ENCODE measurements at places on chromosomes 2 and 18.

DNA sequence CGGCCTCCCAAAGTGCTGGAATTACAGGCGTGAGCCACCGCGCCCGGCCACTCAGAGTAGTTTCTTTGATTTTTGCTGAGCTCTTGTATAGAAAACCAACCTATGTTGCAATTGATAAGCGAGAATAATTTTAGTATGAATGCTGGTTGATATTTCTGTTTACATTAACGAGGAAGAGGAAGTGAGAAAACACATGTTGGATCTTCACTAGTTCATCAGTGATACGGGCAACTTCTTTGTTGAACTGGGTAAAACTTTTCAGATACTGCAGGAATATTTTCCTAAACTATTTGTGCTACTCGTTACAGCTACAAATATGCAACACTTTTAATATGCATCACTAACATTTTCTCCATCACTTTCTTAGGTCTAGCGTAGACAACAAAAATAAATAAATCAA lies 67.9 kb upstream of the SLC25A52 start:
- DNase-seq: no peak

GRCh38 chr2:44168681-44169154 lies at the start of gene PPM1B:
Gene PPM1B (plus strand): TSS chr2:44168875. CDS start chr2:44201200, 32,325 bp downstream.
- DNase-seq: peak; percentile 91

- no peak for DNase-seq
Observed at GRCh38 chr18:45191795-45192194, 423.5 kb upstream of the SLC14A2 start.

GRCh38 chr2:28095622-28096021 lies 205.1 kb downstream of the BABAM2 start:
- DNase-seq: no peak

DNA sequence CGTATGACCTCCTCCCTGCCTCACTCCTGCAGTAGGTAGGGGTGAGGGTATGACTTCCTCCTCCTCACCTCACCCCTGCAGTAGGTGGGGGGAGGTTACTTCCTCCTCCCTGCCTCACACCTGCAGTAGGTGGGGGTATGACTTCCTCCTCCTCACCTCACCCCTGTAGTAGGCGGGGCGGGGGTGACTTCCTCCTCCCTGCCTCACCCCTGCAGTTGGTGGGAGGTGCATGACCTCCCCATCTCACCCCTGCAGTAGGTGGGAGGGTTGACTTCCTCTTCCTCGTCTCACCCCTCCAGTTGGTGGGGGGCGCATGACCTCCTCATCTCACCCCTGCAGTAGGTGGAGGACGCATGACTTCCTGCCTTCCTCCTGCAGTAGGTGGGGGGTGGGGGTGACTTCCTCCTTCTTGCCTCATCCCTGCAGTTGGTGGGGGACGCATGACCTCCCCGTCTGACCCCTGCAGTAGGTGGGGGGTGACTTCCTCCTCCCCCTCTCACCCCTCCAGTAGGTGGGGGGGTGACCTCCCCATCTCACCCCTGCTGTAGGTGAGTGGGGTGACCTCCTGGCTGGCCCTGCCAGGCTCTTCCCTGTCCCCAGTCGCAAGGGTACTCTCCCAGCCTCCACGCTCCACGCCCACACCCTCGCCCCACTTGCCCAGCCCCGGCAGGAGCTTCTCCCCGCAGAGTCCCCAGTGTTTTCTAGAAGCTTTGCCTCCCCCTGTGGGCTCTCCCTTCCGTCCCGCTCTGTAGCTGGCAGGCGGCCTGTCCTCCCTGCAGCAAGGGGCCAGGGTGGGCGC lies 39.3 kb downstream of the TSHZ1 start:
- DNase-seq: no peak

GRCh38 chr2:147331790-147332419 lies 512.9 kb upstream of the ACVR2A start:
- DNase-seq: no peak

DNA sequence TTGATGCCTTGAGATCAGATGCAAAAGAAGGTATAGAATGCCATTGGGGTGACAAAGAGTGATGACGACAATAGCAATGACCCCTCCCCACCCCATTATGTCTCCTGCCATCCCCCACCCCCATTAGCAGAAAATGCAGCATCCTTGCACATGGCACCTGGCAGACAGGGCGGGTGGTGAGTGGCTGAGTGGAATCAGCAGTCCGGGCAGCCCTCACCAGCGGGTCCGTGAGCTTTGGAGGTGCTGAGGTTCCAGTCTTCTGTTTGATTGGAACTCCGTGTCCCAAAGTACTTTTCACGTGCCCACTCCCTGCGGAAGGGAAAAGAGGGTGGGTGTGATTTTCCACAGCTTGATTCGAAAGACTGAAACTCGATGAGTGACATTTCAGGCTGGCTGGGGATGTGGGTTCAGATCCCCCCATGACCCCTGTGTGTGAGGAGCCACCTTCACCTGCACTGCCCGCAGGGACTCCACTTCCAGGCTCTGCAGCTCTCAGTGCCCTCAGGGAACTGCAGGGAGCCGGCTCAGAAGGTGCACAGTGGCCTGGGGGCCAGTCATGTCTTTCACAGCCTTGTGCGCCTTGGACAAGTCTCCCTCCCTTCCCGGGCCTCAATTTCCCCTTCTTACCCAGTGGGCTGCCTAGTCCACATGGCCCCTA lies 130.9 kb downstream of the GLI2 start:
- no peak for DNase-seq

DNA sequence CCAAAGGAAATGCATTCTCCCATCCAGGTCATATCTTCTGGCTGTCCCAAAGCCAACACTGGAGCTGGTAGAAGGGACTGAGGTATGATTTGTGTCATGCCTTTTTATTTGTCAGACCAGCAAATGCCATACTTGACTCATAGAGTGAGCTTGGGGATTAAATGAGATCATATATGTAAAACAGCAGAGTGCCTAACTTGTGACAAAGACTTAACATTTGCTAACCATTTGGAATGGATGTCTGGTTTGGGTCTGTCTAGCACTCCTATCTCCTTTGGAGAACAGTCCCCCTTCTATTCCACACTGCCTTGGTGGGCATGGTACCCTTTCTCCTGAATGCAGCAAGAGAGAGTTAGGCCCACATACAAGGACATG lies 128.5 kb upstream of the LGALSL start:
- no peak for DNase-seq

- no peak for DNase-seq
Observed at GRCh38 chr2:224334726-224335125, 67.2 kb downstream of the FAM124B start.

GRCh38 chr2:157443795-157444640 lies at the start of gene CYTIP:
Gene CYTIP (minus strand): TSS chr2:157444089. CDS start chr2:157444020, 69 bp downstream.
- peak; percentile 89 for DNase-seq

GRCh38 chr2:201235860-201236811 lies 24.2 kb upstream of the CASP8 start:
- DNase-seq: peak; percentile 50

DNA sequence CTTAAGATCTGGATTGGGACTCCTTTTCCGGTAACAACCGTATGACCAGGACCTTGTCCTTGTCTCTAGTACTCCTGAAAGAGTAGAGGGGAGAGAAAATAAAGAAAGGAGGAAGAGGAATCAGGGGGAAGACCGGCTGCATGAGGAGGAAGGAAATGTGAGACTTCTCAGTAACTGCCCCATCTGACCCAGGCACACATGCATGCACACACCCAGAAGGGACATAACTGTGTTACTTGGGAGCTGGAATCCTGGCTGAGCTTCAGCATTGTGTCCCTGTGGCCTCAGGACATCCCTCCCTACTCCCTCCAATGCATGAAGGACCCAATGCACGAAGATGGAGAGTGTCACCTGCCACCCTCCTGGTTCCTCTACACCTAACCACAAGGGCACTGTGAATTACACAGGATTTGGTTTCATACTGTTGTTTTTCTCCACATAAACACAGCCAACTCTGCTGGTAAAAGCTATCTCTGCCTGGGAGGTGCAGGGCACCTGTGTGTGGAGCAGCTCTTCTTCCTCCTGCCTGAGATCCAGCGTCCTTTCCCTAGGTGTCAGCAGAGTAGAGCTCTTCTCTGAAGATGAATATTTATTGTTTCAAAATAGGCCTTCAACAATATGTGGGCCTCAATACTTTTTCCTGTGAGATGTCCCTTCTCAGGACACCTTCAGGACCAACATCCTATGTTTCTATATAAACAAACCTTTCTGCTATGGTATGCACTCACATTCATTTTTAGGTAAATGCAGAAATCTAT lies 574.1 kb upstream of the ID2 start:
- no peak for DNase-seq

DNA sequence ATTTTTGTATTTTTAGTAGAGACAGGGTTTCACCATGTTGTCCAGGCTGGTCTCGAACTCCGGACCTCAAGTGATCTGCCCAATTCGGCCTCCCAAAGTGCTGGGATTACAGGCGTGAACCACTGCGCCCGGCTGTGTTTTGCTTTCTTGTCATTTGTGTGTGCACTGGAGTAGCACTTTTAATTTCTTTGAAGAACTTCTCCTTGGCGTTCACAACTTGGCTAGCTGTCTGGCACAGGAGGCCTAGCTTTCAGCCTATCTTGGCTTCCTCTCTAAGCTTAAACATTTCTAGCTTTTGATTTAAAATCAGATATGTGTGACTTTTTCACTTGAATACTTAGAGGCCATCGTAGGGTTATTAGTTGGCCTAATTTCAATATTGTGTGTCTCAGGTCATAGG lies 93.0 kb downstream of the COMMD1 start:
- no peak for DNase-seq

DNA sequence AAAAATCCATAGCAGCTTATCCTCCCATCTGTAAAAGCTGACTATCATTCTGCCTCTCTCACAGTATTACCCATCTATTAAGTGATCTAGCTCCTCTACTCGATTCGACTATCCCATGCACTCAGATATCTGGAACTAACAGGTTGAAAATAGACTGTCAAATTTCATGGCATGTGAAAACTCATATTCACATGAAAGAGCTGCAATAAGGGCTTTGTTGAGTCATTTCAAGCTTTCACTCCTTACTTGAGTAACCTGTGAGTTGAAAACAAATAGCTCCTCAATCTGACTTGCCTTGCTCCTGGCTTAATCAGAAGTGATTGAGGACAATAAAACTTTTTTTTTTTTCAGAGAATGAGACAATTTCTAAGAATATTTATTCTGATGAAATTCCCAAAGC lies 192.4 kb upstream of the ERBB4 start:
- no peak for DNase-seq

DNA sequence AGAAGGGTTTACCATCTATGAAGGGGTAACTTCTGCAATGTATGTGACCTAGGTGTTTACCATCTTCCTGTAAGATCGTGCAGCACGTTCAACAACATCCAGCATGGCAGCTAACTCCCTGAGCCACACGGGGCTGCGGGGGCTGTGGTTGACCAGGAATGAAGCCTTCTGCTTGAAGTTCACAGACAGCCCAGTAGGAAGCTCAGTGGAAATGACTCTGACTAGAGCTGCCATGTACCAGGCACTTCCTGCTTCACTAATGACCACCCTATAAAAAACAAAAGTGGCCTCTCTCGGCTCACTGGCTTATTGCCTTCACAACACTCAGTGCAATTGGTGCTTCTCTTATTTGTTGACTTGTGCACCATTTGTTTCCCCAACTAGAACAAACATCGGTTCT lies 99.7 kb upstream of the SMAD7 start:
- no peak for DNase-seq

GRCh38 chr2:235658351-235659174 lies 164.7 kb downstream of the AGAP1 start:
- DNase-seq: no peak

DNA sequence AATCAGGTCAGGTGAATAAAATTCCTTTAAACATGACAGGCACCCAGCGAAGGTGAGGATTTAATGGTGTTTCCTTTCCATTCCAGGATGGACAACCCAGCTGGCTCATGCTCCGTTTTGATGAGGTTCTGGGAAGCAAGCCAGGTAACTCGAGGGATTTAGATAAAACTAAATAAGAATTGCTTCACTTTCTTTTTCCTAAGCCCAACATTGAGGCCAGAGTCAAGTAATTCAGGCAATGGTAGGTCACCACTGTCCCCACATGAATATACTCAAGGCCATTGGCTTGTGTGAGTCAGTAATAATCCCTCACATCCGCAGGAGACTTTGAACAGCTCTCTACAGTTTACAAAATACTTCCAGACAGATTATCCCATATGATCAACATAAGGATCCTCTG lies 16.2 kb upstream of the LRATD1 start:
- no peak for DNase-seq

GRCh38 chr18:61893309-61893970 lies 633 bp upstream of the RNF152 start:
- no peak for DNase-seq

DNA sequence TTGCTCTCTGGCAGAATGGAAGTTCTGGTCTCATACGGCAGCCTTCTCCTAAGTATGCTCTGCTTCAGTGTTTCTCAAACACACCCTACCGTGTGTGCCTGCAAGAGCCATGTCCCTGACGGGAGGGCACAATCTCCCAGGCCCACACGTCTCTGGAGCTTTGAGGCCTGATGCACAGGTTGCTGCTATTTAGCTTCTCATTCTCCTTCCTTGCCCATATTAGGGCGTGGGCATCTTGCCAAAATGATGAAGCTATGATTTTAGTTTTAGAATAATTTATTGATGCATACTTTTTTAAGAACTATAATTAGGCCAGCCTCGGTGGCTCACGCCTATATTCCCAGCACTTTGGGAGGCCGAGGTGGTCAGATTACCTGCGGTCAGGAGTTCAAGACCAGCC lies 107.9 kb downstream of the RNF144A start:
- no peak for DNase-seq

- no peak for DNase-seq
Observed at GRCh38 chr2:193542762-193543161, 1348.0 kb upstream of the TMEFF2 start.

DNA sequence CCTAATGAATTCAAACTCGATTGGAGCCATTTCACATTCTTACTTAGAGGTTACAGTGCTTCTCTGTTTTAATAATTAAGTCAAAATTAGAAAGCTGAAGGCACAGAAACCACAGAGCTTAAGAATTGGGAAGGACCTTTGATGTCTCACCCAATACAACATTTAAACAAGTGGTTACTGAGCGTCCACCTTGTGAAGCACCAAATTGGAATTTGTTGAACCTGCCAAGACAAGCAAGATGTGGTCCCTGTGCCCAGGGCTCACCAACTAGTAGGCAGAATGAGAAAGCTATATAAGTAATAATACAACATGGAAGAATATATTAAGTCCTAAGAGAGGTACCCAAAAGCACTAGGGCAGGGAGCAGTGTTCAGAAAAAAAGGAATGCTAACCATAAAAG lies 64.5 kb upstream of the NPAS2 start:
- no peak for DNase-seq

- no peak for DNase-seq
Observed at GRCh38 chr18:3279201-3280185, 17.6 kb downstream of the MYL12B start.

- DNase-seq: no peak
Observed at GRCh38 chr18:6976935-6977334, 140.7 kb downstream of the LAMA1 start.

- no peak for DNase-seq
Observed at GRCh38 chr2:37417321-37417720, 72.9 kb downstream of the QPCT start.

DNA sequence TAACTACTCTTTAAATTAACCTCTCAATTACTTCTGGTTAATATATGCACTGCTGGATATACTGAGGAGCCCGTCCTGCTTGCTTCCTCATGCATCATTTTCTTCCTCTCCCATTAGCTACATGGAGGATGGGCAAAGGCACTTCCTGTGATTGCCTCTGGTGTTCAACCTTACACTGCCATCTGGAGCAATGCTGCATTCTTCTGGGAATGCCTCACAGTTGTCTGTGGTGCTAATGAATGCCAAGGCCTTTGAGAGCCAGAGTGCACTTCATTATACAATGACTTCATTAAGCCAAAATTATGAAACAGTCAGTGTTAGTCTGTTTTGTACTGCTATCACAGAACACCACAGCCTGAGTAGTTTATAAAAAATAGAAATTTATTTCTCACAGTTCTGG lies 134.8 kb upstream of the DOCK10 start:
- DNase-seq: no peak

GRCh38 chr2:24402242-24403097 lies 42.1 kb upstream of the ITSN2 start:
- DNase-seq: no peak
